GM23338 (cell line): ENCODE measurements at places on chromosomes 12 and 14. TPM values are rescaled to one million over a fixed set of nuclear protein-coding genes. Genes with fewer than 3 reads are reported as not detected.

DNA sequence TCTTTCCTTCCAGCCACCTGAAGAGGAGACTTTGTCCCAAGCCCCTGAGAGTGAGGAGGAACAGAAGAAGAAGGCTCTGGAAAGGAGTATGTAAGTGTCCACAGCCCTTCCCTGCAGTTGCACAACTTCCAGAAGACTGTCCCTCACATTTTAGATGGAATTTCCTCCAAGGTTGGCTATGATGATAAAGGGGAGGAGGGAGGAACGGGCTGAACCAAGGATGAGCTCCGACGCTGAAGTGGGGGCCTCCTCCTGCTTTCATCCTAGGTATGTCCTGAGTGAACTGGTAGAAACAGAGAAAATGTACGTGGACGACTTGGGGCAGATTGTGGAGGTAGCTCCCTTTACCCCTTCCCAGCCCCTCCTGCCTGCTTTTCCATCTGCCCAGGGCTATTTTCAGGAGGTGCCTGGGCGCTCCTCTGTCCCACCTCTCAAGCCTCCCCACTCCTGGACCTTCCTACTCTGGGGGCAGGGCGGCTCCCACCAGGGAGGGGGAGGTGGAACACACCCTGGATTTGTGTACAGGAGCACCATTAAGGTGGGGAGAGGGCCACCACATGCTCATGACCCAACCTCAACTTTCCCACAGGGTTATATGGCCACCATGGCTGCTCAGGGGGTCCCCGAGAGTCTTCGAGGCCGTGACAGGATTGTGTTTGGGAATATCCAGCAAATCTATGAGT lies 2.3 kb downstream of the ARHGEF25 start:
- peak overlapping the region; percentile 39; the same call in 1 of the 2 replicates for H3K4me3 ChIP-seq
- no peak for DNase-seq
- H3K27me3 ChIP-seq, result peaks cover 89% of the 10 kb centered on the region
- peaks cover 4% of the 10 kb centered on the region; the same call in 1 of the 2 replicates for H3K36me3 ChIP-seq
- peaks cover 29% of the 10 kb centered on the region for H3K4me1 ChIP-seq
- no peak overlapping the region for H3K27ac ChIP-seq

- H3K27ac ChIP-seq, result no peak overlapping the region
- H3K4me1 ChIP-seq, result no peaks in the 10 kb centered on the region
- no peaks in the 10 kb centered on the region for H3K27me3 ChIP-seq
- no peak overlapping the region for H3K4me3 ChIP-seq
- DNase-seq, result no peak
Measured at GRCh38 chr14:104011824-104012517, 69.6 kb upstream of the RD3L start.

GRCh38 chr12:75655315-75655806 lies 144.0 kb upstream of the KRR1 start:
- H3K4me3 ChIP-seq, result no peak overlapping the region
- H3K27ac ChIP-seq, result no peak overlapping the region
- peaks cover 4% of the 10 kb centered on the region; the same call in 1 of the 2 replicates for H3K4me1 ChIP-seq
- H3K27me3 ChIP-seq, result no peaks in the 10 kb centered on the region
- no peak for DNase-seq

DNA sequence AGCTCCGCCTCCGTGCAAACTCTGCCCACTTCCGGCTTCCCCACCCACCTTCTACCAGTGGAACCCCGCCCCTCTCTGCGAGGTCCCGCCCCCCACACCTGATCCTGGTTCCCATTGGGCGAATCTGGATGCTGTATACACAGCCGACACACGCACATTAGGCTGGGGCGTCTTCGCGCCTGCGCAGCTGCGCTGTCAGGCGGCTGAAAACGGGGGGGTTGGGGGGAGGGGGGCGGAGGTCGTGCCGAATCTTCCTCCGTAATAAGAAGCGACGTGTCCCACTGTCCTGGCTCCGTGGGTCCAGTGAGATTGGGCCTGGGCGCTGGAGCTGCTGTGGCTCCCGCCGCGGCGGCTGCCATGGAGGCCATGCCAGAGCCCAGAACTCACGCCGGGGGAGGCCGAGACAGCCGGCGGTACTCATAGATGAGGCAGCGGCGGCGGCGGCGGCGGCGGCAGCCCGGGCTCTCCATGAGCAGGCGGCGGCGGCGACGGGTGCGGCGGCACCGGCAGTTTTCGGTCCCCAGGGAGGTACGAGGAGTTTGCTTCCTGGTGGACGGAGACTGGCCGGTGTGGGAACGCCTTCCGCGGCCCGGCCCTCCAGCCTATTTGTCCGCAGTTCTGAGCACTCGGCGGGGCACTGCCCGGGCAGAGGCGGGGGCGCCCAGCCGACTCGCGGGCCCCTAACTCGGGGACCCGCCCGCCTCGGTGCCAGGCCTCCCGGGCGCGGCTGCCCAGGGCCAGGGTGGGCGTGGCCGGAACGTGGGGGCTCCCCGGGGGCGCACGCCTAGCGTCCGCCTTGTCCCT lies 64.5 kb downstream of the KLHL28 start:
- H3K4me3 ChIP-seq, result peak overlapping the region; percentile 73
- peaks cover 14% of the 10 kb centered on the region for H3K4me1 ChIP-seq
- peak overlapping the region; percentile 88 for H3K27ac ChIP-seq

GRCh38 chr12:103780093-103780440 lies 61.0 kb downstream of the NT5DC3 start:
- 0 out of 2 replicates have a peak, but pooled peaks cover 3% of the 10 kb centered on the region for H3K4me1 ChIP-seq
- no peak overlapping the region for H3K4me3 ChIP-seq
- no peaks in the 10 kb centered on the region for H3K27me3 ChIP-seq
- H3K36me3 ChIP-seq, result no peaks in the 10 kb centered on the region
- no peak for DNase-seq

GRCh38 chr12:69994724-69995173 lies 169.7 kb downstream of the MYRFL start:
- H3K27me3 ChIP-seq, result no peaks in the 10 kb centered on the region
- no peak overlapping the region for H3K27ac ChIP-seq
- no peaks in the 10 kb centered on the region; the same call in 1 of the 2 replicates for H3K4me1 ChIP-seq
- no peak for DNase-seq
- H3K36me3 ChIP-seq, result no peaks in the 10 kb centered on the region
- no peak overlapping the region for H3K4me3 ChIP-seq

DNA sequence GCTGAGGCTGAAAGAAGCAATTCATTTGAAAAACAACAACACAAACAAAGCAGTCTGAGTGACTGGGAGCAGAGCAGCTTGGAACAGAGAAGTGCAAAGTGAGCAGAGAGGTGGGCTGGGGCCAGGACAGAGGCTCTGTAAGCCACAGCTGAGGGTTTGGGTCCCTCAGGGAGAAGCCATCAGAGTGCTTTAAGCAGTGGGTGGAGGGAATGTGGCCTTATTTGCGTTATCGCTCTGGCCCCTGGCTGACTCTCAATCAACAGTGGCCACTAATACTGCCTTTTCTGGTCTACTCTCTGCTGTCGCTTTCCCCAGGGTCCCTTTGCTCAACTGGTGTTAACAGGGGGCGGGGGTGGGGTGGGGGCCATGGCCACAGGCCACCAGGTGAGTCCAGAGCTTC lies 44.2 kb downstream of the IRF2BPL start:
- H3K27ac ChIP-seq, result no peak overlapping the region
- DNase-seq, result no peak
- H3K36me3 ChIP-seq, result no peaks in the 10 kb centered on the region; the same call in 1 of the 2 replicates
- peaks cover 17% of the 10 kb centered on the region for H3K4me1 ChIP-seq

GRCh38 chr14:48628870-48629269 lies 953.5 kb upstream of the MDGA2 start:
- H3K4me3 ChIP-seq, result no peak overlapping the region
- H3K27ac ChIP-seq, result no peak overlapping the region
- no peaks in the 10 kb centered on the region for H3K36me3 ChIP-seq
- H3K4me1 ChIP-seq, result no peaks in the 10 kb centered on the region

- no peak for DNase-seq
- H3K4me3 ChIP-seq, result no peak overlapping the region
- H3K27me3 ChIP-seq, result no peaks in the 10 kb centered on the region
- H3K27ac ChIP-seq, result no peak overlapping the region
- H3K4me1 ChIP-seq, result no peaks in the 10 kb centered on the region
- H3K36me3 ChIP-seq, result no peaks in the 10 kb centered on the region
Measured at GRCh38 chr14:80358112-80358511, 146.8 kb upstream of the DIO2 start.

- H3K27me3 ChIP-seq, result peaks cover 26% of the 10 kb centered on the region
- peaks cover 46% of the 10 kb centered on the region for H3K4me1 ChIP-seq
- H3K36me3 ChIP-seq, result no peaks in the 10 kb centered on the region
- H3K27ac ChIP-seq, result no peak overlapping the region
- no peak for DNase-seq
Measured at GRCh38 chr14:58637040-58637390, 747 bp upstream of the DACT1 start.

DNA sequence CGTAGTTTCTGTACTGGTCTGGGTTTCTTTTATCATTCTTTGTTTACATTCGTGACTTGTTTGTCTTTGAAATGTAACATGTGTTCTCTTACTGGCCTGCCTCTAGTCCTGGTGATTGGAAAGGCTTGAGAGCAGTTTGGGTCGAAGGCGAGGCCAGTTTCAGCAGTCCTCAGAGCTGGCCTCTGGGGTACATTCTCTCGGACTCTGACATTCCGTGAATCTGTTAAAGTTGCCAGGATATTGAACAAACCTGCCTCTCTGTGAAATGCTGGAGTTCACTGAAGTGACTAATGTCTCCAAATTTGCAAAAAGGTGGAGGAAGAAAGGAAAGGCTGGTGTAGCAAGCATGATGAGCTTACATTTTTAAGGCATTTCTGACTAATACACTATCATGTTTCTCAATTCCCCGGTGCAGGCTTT lies 1.5 kb downstream of the PLEKHA5 start:
- peak; percentile 62 for DNase-seq
- peak overlapping the region; percentile 90 for H3K27ac ChIP-seq
- H3K4me1 ChIP-seq, result peaks cover 41% of the 10 kb centered on the region
- H3K27me3 ChIP-seq, result no peaks in the 10 kb centered on the region
- H3K4me3 ChIP-seq, result peak overlapping the region; percentile 82

- H3K4me3 ChIP-seq, result no peak overlapping the region
- H3K27me3 ChIP-seq, result no peaks in the 10 kb centered on the region
- no peak for DNase-seq
- no peaks in the 10 kb centered on the region for H3K36me3 ChIP-seq
- H3K4me1 ChIP-seq, result no peaks in the 10 kb centered on the region
- no peak overlapping the region for H3K27ac ChIP-seq
Measured at GRCh38 chr12:5718073-5718472, 227.0 kb downstream of the ANO2 start.

The CCDC38 gene
- not detected in 2 replicates for total RNA-seq
